ENCODE measurements at places on chromosomes 7 and 10.

GRCh38 chr7:126501617-126502016, 751.1 kb downstream of the GRM8 start:
- DNase-seq: no peak

GRCh38 chr7:28685644-28686417, 272.3 kb downstream of the TRIL start:
- DNase-seq: peak; percentile 72

DNA sequence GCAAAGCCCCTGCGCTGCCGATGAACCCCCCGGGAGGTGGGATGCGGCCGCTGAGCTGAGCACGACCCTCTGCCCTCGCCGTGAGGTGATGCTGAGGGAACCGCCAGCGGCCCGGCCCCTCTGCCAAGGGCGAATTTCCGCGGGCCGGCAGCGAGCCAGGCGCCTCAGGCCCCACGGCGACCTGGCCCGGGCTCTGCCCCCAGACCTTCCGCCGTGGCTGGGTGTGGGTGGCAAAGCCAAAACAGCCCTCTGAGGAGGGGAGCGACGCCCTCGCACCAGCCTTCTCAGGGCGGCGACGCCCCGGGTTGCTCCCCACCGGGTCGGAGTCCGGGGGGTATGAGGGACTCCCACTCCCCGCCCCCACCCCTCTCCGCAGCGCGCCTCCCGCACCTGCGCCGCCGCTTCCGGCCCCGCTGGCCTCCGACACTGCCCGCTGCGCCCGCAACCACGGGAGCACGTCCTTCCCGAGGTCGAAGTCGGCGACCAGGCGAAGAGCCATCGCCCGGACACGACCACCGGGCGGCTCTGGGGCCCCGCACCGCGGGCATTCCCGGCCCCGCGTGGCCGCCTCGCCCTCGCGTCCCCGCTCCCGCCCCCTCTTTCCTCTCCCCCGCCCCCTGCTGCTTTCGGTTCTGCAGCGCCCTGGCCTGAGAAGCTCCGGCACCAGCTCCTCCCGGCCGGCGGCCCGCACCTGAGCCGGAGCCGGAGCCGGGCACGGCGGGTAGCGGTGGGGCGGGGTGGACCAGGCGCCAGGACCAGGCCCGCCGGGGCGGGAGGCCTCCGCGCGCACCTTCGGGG, at the start of gene GSAP:
Gene GSAP (minus strand): TSS at position 527 of the 798 bp plus-strand sequence. CDS start 28 bp downstream, at position 499.
- DNase-seq: peak; percentile 26

DNA sequence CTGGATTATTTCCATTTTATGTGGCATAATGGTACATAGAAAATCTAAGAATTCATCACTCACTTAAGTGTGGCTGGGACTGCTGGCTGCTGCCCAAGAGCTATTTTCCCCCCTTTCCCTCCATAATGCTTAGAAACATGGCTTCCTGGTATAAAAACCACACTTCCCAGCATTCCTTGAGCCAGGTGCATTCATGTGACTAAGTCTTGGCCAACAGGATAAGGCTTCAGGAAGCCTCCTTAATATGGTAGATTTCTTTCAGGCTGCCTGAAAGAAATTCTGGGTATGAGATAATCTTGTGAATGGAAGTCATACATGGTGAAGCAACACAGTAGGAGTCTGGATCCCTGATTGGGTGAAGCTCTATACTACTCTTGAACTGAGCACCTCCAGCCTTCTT, 178.0 kb downstream of the JAZF1 start:
- DNase-seq: peak; percentile 49

DNA sequence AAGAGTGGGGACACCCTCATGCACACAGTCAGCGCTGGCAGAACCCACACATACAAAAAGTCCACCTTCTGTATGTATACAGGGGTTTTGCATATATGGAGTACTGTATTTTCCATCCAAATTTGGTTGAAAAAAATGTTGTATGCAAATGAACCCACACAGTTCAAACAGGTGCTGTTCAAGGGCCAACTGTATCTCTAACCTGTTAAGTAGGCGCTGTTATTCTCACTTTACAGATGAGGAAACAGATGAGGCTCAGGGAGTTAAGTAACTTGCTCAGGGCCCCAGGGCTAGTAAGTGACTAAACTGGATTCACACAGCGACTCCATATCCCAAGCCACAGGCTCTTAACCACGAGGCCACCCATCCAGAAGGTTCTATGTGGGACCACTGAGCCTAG, 69.9 kb downstream of the C10orf105 start:
- DNase-seq: no peak

GRCh38 chr7:33793616-33794015, 111.7 kb upstream of the BMPER start:
- DNase-seq: no peak

- no peak for DNase-seq
These were observed 111.3 kb downstream of the POU6F2 start for GRCh38 chr7:39088730-39089593.

DNA sequence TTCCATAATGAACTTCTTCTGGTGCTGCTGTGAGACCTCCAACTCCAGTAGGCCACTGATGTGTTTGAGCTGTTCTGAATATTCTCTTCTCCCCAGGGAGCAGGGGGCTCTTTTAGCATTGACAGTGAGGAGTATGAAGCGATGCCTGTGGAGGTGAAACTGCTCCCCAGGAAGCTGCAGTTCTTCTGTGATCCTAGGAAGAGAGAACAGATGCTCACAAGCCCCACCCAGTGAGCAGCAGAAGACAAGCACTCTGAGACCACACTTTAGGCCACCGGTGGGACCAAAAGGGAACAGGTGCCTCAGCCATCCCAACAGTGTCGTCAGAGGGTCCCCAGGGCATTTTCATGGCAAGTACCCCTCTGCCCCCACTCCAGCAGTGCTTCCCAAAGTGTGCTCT, 49.3 kb downstream of the DENND11 start:
- DNase-seq: no peak

GRCh38 chr10:69004821-69005220, 16.2 kb downstream of the KIFBP start:
- peak; percentile 79 for DNase-seq

DNA sequence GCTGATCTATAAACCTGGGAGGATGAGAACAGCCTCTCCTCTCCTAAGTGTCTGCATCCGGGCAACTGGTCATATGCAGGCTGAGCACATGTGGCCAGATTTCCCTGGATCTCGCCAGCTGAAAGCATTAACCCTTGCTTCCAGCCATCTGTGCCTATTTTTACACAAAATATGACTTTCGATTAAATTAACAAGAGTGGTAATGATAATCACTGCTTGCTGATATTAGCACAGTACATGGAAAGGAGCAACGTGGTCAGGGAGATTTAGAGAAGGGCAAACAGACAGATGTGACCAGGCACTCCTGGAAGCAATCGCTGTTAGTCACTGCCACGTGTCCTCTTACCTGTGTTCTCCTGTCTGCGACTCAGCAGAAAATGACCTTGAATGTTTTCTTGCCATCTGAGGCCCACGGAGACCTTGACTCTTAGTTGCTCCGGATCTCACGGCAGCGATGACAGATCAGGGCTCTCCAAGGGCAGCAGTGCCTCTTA, 59.5 kb upstream of the NPTX2 start:
- DNase-seq: no peak

GRCh38 chr10:27742195-27743011, 3.2 kb downstream of the MKX start:
- peak; percentile 66 for DNase-seq

DNA sequence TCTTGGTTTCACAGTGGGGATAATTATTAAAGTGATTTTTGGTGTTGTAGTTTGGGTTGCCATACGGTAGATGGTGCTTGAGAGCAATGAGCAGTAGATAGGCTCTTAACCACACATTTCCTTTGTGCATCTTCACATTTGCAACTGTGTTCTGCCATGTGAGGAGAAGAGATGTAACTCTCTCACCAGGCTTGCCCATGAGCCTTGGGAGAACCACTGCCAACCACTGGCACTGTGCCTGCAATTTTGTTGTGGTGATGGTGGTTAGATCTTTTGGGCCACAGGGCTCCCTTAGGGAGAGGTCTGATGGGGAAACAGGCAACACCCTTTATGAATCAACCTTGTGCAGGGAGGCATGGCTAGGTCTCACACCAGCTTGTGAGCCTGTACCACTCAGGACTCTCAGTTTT, 204.3 kb downstream of the CCDC7 start:
- DNase-seq: no peak

DNA sequence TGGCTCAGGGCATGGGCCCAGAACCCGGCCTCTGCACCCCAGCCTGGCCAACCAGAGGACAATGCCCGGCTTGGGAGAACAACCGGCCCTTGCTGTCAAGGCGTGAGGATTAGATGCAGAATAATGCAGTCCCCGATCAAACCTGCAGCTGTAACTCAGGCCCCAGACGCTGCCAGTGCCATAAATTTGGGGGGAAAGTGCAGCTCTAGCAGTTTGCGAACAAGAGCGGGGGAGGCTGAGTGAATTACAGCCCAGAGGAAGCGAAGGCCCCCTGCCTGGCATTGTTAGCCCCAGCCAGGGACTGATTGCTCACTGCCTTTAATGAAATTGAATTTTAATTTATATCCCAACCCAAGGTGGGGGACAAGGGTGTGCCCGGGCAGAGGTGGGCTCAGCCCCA, 38.0 kb upstream of the GNA12 start:
- no peak for DNase-seq

- no peak for DNase-seq
These were observed 970.9 kb upstream of the LRRN3 start for GRCh38 chr7:110119883-110120581.

- no peak for DNase-seq
These were observed 397.2 kb upstream of the NFE2L3 start for GRCh38 chr7:25754751-25755150.

DNA sequence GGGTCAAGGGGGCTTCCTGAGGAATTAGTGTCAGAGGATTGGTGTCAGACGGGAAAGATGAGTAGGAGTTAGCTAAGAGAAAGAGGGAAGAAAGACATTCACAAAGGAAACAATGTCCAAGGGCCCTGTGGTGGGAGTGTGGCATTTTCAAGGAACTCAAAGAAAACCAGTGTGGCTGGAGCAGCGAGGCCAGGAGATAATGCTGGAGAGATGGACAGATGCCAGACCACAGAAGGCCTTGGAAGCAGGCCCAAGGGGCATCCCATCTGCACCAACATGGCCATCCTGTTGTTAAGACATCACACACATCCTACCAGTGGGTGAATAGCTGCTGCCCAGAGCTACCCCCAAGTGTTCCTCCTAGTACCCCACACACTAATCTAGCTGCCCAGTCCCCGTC, 36.1 kb upstream of the CUL1 start:
- peak; percentile 67 for DNase-seq

GRCh38 chr10:110258542-110258941, 46.2 kb downstream of the SMNDC1 start:
- DNase-seq: peak; percentile 82

GRCh38 chr7:94417901-94418300, 23.2 kb downstream of the COL1A2 start:
- DNase-seq: no peak

GRCh38 chr7:104679085-104679484, 334.9 kb upstream of the KMT2E start:
- no peak for DNase-seq

- DNase-seq: no peak
These were observed 9.5 kb downstream of the SRRM3 start for GRCh38 chr7:76211216-76211615.

DNA sequence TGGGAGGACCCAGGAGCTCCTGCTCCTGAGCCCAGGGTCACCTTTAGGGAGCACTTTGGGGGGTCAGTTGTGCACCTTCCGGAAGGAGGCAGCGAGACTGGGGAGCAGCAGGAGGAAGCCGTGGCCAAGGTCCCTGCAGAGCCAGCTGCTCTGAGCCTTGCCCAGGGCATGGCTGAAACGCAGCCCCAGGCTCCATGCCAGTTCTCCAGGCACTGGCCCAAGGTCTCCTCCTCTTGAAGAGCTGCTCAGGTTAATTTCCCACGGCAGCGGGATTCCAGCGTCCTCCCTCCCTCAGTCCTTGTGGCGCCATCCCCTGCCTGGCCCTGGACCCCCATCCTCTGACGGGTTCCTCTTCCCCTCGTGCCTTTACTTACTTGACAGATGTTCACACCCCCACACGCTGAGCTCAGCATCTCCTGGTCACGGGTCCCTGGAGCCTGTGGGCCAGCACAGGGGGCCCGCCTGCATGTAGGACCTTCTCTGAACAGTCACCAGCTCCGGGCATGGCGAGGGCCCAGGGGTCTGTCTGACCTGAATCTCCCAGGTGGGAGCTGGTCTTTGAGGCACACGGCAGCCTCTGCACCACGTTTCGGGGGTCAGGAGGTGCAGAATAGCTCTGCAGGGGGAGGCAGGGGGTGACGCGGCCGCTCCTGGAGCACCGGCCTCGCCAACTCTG, 16.7 kb upstream of the CFAP46 start:
- DNase-seq: no peak

DNA sequence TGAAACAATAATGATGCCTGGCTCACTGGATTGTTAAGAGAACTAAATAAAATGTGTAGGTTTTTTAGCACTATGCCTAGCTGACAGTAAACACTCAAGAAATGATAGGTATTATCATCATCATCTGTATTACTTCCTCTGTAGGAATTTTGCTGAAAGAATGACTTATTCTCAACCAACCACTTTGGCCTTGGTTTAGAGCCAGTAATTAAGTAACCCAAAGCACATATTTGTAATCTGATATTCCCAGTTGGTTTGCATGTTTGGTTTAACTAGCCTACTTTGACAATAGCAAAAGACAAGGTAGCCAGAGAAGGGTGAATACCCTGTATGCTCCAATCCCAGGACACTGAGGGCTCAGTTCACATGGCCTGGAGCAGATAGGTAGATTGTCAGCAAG, 34.4 kb downstream of the BCAP29 start:
- DNase-seq: no peak
